Left lung (tissue), 14 donors: ENCODE measurements at places on chromosomes 11 and 22. TPM values are rescaled to one million over a fixed set of nuclear protein-coding genes. Genes with fewer than 3 reads are reported as not detected.

SMC1B gene
- total RNA-seq, result 0.10 TPM

DNA sequence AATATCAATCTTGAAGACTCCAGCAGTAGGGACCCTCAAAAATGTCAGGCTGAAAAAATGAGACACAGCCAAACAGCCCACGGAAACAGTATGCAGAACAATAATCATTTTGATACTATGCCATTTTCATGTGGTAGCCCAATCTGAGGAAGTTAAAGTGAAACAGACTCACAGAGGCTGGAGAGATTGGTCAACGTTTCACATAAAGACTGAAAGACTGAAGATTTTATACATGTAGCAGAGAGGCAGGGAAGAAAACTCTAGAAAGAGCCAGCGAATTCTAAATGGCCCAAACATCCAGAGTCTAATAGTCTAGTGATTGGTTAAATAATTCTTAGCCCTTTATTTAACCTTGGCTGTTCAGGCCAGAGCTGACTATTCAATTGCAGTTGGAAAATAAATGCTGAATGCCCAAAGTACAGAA lies 49.4 kb downstream of the MAML2 start:
- H3K4me3 ChIP-seq, result no peak overlapping the region
- no peaks in the 10 kb centered on the region for H3K36me3 ChIP-seq
- no peaks in the 10 kb centered on the region for H3K27me3 ChIP-seq
- peaks cover 23% of the 10 kb centered on the region for H3K4me1 ChIP-seq

ABTB2 gene
- 2.4 TPM for total RNA-seq

- DNase-seq, result no peak
- H3K4me3 ChIP-seq, result no peak overlapping the region
- H3K4me1 ChIP-seq, result peaks cover 11% of the 10 kb centered on the region
- no peak overlapping the region for H3K27ac ChIP-seq
- H3K36me3 ChIP-seq, result no peaks in the 10 kb centered on the region
- H3K27me3 ChIP-seq, result no peaks in the 10 kb centered on the region
These were observed 52.4 kb upstream of the TTLL12 start for GRCh38 chr22:43239193-43239780.

- peaks cover 7% of the 10 kb centered on the region for H3K4me1 ChIP-seq
- no peak overlapping the region for H3K27ac ChIP-seq
- no peak overlapping the region for H3K4me3 ChIP-seq
- no peaks in the 10 kb centered on the region for H3K27me3 ChIP-seq
- no peaks in the 10 kb centered on the region for H3K36me3 ChIP-seq
These were observed 13.5 kb downstream of the IL18BP start for GRCh38 chr11:72012091-72012630.

GRCh38 chr22:40216041-40216756 lies 38.5 kb downstream of the TNRC6B start:
- DNase-seq, result no peak
- no peak overlapping the region for H3K4me3 ChIP-seq
- no peak overlapping the region for H3K27ac ChIP-seq
- H3K4me1 ChIP-seq, result peaks cover 14% of the 10 kb centered on the region

MRPL16 gene
- total RNA-seq, result 35.6 TPM

UPK3A gene
- total RNA-seq, result not detected

DNA sequence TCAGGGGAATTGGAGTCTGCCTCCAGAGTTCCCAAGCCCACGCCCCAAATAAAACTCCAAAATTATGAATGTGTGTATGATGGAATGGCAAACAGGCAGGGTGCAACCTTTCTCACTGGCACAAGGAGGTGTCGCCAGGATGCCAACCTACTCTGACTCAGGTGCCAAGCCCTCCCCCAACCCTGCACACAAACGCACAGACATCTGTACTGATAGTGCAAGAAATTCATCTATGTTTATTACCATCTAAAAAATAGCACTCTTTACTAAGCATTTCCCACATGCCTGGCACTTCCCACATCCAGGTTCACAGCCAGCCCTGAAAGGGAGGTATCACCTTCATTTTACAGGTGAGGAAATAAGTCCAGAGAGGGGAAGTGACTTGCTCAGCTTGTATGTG lies 1.2 kb downstream of the PLA2G3 start:
- no peaks in the 10 kb centered on the region for H3K4me1 ChIP-seq
- H3K36me3 ChIP-seq, result peaks cover 3% of the 10 kb centered on the region
- H3K27me3 ChIP-seq, result no peaks in the 10 kb centered on the region
- DNase-seq, result no peak
- peak overlapping the region; percentile 35 for H3K4me3 ChIP-seq
- no peak overlapping the region for H3K27ac ChIP-seq

GRCh38 chr11:6746086-6746618 lies 25.6 kb downstream of the OR2AG2 start:
- no peaks in the 10 kb centered on the region for H3K27me3 ChIP-seq
- H3K4me3 ChIP-seq, result peak overlapping the region; percentile 35
- peak overlapping the region; percentile 77 for H3K27ac ChIP-seq
- DNase-seq, result no peak

PKP3 gene
- total RNA-seq, result 48.6 TPM

DNA sequence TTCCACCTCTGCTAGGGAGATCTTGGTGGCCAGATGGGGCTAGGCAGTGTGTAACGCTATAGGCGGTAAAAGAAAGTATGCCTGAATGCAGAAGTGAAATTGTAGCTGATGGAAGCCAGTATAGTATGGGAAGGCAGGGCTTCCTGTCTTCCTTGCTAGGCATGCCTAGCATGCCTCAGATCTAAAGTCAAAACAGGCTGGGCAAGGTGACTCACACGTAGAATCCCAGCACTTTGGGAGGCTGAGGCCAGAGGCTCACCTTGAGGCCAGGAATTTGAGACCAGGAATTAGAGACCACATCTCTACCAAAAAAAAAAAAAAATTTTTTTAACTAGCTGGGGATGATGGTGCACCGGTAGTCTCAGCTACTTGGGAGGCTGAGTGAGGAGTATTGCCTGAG lies 281.7 kb upstream of the MTNR1B start:
- no peak overlapping the region for H3K27ac ChIP-seq
- H3K4me3 ChIP-seq, result no peak overlapping the region
- no peaks in the 10 kb centered on the region for H3K36me3 ChIP-seq
- no peaks in the 10 kb centered on the region for H3K27me3 ChIP-seq
- DNase-seq, result no peak

DNA sequence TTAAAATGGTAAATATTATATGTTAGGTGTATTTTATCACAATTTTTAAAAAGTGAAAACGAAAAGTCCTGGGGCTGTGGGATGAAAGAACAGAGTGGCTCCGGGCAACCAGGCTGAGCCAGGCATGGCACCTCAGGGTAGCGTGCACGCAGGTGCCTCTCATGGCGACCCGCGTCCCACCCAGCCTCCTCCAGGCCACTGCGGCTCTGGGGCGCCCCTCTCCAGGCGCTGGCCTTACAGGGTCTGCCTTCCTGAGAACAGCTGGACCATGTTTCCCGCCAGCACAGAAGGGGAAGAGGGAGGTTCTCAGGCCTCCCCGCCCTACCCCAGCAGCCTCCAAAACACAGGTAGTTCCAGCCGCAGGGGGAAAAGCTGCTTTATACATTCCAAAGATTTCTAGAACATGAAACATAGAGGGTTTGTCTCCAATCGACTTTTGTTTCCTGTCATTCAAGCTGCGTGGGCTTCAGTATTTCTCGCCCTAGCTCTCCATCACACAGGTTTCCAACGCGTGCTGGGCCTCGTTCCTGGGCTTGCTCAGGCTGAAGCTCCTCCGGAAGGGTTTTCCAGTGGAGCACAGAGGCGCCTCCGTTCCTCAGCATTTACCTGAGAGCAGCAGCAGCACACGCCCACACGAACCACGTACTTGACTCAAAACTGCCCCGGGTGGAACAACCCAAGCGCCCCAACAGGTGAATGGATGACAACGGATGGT lies 10.5 kb downstream of the EHD1 start:
- no peaks in the 10 kb centered on the region for H3K27me3 ChIP-seq
- no peak overlapping the region for H3K4me3 ChIP-seq
- DNase-seq, result no peak
- H3K4me1 ChIP-seq, result peaks cover 100% of the 10 kb centered on the region

DNA sequence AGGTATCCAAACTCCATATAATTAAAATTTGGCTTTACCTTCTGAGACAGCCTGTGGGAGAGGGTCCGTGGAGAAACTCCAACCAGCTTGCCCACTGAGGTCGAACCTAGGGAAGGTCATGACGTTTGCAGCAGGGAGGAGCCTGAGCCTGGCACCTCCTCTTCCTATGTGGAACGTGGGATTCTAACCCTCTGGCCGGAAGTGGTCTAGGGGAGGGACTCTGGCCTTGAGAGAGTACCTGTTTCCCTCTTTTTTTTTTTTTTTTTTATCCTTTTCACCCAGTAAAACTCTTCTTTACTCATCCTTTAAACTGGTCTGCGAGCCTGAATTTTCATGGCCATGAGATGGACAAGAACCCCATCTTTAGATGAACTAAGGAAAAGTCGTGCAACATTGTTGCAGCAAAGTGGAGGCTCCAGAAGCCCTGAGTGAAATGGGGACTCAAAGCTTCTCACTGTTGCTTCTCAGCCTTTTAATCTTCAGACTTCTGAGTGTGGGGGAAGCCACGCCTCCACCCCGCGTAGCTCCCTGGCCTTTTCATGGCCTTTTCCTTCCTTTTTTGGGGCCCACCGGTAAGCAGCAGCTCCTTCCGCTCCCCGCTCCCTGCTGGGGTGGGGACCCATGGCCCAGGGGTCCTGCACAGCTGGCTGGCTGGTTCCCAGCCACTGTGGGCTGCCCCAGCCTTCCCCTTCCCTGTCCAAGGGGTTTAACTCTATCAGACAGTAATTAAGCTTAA lies 1359.9 kb downstream of the LRRC4C start:
- H3K27me3 ChIP-seq, result no peaks in the 10 kb centered on the region
- H3K27ac ChIP-seq, result no peak overlapping the region
- DNase-seq, result no peak
- no peaks in the 10 kb centered on the region for H3K4me1 ChIP-seq
- H3K4me3 ChIP-seq, result no peak overlapping the region
- H3K36me3 ChIP-seq, result no peaks in the 10 kb centered on the region

GALNT18 gene
- 39.3 TPM for total RNA-seq

DNA sequence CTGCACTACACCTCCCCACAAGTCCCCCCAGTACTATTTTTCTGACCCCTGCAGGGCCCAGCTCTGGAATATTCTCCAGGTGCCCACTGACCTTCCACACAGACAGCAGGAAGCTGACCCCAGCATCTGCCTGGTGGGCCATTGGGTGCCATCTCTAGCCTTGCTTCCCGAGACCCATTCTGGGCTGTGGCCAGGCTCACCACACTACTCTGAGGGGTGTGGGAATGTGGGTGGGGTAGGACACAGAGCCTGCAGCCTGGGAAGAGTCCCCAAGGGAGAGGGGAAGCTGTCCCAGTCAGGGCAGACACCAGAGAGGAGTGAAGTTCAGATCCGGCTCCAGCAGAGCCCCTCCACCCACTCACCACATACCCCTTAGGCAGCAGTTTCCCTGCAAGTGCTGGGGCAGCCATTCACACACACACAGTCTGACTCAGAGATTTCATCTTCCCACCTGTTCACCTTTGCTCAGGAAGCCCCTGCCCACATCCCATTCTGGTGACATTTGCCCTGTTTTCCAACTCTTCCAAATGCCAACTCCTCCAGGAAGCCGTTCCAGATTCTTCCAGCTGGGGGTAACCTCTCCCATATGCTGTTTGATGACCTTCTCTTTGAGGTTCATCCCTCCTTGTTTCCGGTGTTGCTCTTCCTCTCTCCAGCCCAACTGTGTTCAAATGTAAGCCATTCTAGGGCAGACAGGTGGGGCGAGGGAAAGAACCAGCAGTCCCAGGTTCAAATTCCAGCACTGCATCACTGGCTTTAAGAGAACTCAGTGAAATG lies 1.9 kb downstream of the SLCO2B1 start:
- no peaks in the 10 kb centered on the region for H3K27me3 ChIP-seq
- H3K4me3 ChIP-seq, result peak overlapping the region; percentile 21
- no peak overlapping the region for H3K27ac ChIP-seq
- no peak for DNase-seq
- peaks cover 9% of the 10 kb centered on the region for H3K36me3 ChIP-seq

GRCh38 chr11:79691445-79691844 lies 250.6 kb upstream of the TENM4 start:
- no peak overlapping the region for H3K27ac ChIP-seq
- no peaks in the 10 kb centered on the region for H3K36me3 ChIP-seq

MS4A7 gene
- 80.6 TPM for total RNA-seq

GRCh38 chr11:575313-575995 lies 816 bp upstream of the PHRF1 start:
- no peaks in the 10 kb centered on the region for H3K36me3 ChIP-seq
- peaks cover 61% of the 10 kb centered on the region for H3K4me1 ChIP-seq
- no peak for DNase-seq
- H3K27me3 ChIP-seq, result peaks cover 22% of the 10 kb centered on the region
- H3K4me3 ChIP-seq, result peak overlapping the region; percentile 76

GRCh38 chr11:6576471-6577373 lies 26.7 kb downstream of the RRP8 start:
- no peak overlapping the region for H3K4me3 ChIP-seq
- no peaks in the 10 kb centered on the region for H3K36me3 ChIP-seq
- DNase-seq, result no peak

MSANTD4 gene
- 15.1 TPM for total RNA-seq

DNA sequence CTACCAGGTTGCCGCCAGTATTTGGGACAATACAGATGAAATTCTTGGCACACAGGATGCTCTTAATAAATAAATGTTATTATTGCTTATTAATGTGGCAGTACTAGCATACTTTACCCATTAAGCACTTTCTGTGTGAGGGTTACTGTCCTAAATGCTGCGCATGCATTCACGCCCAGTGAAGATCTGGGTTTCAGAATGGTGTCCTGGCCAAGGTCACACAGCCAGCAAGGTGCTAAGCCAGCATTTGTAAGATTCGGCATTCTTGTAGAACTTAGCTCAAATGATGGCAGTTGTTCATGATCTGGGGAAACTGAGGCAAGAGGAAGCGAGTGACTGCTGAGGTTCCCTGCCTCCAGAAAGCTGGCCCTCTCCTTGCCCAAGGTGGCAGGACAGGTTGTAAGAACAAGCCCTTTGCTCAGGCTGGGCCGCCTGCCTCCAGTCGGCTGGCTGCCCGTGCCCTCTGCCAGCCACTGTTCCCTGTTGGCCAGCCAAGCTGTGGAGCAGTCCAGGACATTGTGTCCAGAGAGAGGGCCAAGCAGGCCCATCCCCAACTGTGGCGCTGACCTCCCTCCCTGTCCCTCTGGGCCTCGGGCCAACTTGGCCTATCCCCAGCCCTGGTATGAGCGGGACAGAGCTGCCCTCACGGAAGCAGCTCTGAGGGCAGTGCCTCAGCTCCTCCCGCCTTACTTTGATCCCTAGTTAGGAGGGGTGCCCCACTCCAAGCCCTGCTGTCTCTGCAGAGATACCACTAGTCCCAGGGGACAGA lies 28.8 kb downstream of the TOB2 start:
- no peak for DNase-seq
- peak overlapping the region; percentile 65 for H3K27ac ChIP-seq
- no peaks in the 10 kb centered on the region for H3K36me3 ChIP-seq

GRCh38 chr11:32531528-32531927 lies 52.1 kb upstream of the EIF3M start:
- no peak overlapping the region for H3K4me3 ChIP-seq
- no peaks in the 10 kb centered on the region for H3K36me3 ChIP-seq
- H3K27me3 ChIP-seq, result no peaks in the 10 kb centered on the region
- no peak for DNase-seq
- H3K4me1 ChIP-seq, result no peaks in the 10 kb centered on the region

DNA sequence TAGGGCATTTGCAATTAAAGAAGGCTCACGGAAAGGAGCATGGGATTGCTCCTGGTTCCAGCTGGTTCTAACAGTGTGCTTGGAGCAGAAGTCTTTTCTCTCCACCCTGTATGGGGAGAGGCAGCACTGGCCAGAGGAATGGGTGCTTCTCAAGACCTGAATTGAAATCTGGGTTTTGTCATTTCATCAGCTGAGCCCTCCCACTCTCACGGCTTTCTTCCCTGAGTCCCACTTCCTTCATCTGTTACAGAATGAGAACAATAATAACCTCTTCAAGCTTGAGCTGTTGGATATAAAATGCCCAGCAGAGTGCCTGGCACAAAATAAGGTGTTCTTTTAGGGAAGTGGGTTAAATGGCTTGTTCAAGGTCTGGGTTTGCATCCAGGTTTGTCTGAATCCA lies 17.2 kb downstream of the CNTF start:
- no peak overlapping the region for H3K27ac ChIP-seq
- H3K4me1 ChIP-seq, result peaks cover 18% of the 10 kb centered on the region
- H3K36me3 ChIP-seq, result no peaks in the 10 kb centered on the region
- no peak overlapping the region for H3K4me3 ChIP-seq

DLG2 gene
- 4.5 TPM for total RNA-seq
